ENCODE measurements at places on chromosomes 5 and 9.

GRCh38 chr9:91151718-91152095, 210.0 kb downstream of the AUH start:
- DNase-seq, result no peak

DNA sequence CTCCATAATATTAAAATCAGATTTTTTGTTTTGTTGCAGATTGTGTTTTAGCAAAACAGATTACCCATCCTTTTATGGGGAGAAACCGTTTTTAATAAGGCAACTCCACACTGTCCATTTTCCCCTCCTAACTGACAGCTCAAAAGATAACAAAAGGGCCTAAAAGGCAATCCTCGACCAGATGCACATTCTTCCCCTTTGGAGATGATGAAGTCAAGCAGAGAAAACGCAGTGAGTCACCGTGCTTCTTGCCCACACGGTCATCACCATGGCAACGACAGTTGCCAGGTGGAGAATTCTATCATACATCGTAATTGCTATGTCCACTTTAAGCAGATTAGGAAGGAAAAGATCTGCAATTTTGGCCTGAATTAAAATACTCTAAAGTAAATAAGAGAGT, 96.4 kb downstream of the DIRAS2 start:
- peak; percentile 69 for DNase-seq

DNA sequence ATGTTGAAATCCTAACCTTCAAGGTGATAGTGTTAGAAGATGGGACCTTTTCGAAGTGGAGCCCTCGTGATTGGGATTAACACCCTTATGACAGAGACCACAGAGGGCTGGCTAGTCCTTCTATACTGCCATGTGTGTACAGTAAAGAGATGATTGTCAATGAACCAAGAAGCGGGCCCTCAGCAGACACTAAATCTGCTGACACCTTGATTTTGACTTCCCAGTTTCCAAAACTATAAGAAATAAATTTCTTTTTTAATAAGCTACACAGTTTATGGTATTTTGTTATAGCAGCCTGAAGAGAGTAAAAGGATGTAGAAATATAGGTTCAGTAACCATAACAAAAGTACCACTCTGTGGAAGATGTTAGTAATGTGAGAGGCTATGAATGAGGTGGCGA, 419.0 kb upstream of the NUDT12 start:
- no peak for DNase-seq

- DNase-seq, result no peak
Measured at GRCh38 chr5:61055434-61056006, 106.7 kb downstream of the SMIM15 start.

- no peak for DNase-seq
Measured at GRCh38 chr9:136136127-136136925, 17.7 kb upstream of the TMEM250 start.

GRCh38 chr5:140113180-140113698, 670 bp upstream of the PURA start:
- no peak for DNase-seq

GRCh38 chr5:98774192-98775033, 950 bp downstream of the RGMB start:
- DNase-seq, result no peak

DNA sequence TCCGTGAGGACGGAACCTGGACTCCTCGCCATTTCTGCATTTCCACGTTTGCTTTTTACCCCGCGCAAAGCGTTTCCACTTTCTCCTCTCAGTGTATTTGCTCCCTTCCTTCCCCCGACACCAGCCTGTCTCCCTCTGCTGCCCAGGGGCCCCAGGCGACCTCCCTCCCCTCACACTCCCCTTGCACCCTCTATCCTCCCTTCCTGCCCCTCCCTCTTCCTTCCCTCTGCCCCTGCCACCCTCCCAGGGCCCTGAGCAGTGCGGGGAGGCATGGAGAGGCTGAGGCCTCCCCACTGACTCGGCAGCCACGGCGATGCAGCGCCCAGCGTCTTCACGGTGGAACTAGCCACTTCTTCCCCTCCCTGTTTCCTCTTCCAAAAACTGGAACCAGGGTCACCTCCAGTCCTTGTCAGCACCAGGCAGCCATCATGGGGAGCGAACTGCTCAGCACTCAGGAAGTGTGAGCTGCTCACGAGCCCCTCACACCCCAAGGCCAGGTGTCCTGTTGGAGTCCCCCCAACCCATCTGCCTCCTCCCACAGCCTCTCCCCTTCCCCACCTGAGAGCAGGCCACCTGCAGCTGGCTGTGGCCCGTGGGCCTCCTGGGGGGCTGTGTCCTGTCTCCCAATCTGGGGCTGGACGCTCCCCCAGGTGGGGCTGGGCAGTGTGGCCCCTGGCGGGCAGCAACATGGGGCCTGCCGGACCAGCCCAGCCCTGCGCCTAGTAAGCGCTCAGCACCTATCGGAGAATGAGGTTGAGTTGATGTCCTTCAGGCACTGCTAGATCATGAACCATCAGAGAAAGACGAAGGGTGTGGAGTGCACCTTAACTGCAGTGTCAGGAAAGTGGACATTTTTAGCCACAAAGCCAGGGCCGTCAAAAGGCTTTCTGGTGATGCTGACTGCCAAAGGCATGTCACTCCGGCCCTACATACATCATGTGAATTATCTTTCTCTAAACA, 17.5 kb downstream of the UBE2QL1 start:
- no peak for DNase-seq

DNA sequence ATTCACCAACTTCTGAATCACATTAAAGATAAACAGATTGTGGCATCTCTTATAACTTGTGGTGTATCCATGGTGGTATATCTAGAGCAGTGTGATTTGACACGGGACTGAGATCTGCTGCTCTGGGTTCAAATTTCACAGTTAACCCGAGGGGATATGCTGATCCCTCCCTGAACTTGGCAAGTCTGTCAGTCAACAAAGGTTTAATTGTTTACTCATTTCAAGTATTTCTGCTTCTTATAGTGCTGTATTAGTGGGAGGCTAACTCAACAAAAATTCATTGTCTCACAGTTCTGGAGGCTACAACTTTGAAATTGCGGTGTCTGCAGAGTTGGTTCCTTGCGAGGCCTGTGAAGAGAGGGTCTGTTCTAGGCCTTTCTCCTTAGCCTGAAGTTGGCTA, 1175.2 kb downstream of the PTPRD start:
- no peak for DNase-seq

All from SW 1271 (cell line).